ENCODE measurements at places on chromosomes 12 and 14.

DNA sequence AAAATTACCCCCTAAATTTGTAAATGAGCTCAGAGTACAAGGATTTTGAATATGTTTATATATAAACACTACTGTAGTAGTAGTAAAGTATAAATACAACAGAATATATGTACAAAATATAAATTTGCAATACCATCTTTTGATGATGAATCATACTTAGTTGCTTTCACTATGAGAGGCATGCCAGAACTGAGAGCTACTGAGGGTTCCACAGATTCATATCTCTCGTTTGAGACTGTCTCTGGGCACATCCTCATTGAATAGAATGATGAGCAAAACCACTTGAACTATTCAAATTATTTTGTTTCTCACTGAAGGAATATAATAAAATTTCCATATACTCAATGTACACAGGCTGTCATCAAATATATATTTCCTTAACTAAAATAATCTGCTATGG is 417.6 kb downstream of the NAV3 start:
- no peak for DNase-seq

DNA sequence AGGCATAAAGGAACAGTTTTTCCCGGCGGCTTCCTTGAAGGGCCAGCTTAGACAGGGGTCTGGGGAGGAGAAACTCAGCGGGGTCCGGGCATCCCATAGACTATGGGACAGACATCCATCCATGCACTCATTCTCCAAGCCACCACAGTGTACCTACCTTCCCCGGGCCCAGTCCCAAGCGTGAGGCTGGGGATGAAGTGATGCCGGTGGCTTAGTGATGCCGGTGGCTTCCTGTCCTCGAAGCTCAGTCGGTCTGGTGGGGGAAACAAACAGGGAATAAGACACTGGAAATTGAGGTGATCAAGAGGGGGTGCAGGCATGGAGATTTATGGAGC is 421 bp downstream of the RTL1 start:
- DNase-seq, result no peak

- no peak for DNase-seq
Observed at GRCh38 chr12:29216266-29216665, 67.2 kb downstream of the FAR2 start.

- DNase-seq, result no peak
Observed at GRCh38 chr12:46790066-46790465, 35.7 kb downstream of the SLC38A4 start.

DNA sequence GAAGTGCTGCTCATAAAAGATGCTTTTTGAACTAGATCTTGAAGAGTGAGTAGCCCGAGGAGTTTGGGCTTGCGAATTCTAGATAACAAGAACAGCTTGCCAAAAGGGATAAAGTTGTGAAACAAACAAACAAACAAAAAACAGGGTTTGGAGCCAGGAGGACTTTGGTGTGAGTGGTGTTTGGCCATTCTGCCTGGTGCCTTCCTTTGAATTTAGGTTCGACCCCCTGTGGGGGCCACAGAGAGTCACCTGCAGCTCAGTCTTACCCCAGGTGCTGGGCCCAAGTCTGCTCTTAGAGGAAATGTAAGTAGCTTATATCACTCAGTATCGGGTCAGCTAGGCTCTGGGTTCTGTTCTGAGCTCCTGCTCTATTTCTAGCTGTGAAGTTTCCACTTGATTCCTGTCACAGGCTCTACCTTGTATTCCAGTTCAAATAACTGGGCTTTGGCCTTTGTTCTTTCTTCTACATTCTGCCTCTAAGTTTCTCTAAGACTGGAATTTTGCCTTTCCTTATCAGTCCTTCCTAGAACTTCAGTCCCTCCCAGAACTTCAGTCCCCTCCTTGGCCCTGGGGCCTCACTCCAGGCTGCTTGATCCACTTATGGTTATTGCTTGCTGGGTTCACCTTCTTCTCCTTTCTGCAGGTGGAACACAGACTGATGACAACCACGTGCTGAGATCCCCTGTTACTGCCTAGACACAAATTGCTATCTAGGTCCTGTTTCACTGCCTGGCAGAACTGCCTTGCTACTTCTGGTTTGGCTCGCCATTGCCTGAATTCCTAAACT is 20.5 kb upstream of the DUSP6 start:
- DNase-seq, result no peak

DNA sequence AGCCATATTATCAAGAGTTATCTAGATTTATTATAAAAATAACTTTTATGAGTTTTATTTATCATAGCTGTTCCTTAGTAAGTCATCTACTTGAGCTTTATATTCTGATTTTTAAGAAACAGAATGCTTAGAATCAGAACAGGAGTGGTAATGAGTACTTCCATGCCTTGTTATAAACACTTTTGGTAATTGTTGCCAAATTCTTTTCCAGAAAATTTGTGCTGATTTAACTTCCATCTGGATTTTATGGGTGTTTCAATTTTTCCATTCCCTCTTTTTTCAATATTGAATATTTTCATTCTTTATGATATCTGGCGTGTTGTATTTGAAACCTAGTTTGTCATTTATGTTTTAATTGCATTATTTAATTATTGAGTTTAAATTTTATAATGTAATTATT is 131.2 kb downstream of the MSRB3 start:
- DNase-seq, result no peak

DNA sequence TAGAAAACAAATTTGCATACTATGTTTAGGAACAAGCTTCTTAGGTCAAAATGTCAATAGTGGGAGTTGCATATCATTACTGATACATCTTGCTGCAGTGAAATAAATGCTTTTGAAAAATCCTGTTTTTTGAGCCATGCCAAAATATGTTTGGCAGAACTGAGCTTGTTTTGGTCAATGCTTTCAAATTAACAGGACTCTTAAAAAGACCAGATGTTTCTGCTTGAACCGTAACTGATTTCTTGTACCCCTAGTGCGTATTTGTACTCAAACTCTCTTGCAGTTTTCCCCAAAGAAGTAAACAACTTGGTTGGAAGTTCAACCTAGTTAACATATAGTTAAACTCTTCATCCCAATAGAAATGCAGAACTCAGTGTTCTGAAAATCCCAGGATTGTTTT is 3.4 kb downstream of the TRHDE start:
- DNase-seq, result no peak
